T-helper 17 cell (primary cell): ENCODE measurements at places on chromosomes 1 and 21. TPM values are rescaled to one million over a fixed set of nuclear protein-coding genes. Genes with fewer than 3 reads are reported as not detected.

PAX7 gene
- total RNA-seq: not detected

TNFSF18 gene
- total RNA-seq: not detected

CTSK gene
- total RNA-seq: 8.7 TPM

NCAM2 gene
- not detected for total RNA-seq

FMO1 gene
- not detected for total RNA-seq

ANKRD45 gene
- total RNA-seq: not detected

TMOD4 gene
- 3.0 TPM for total RNA-seq

TSPEAR gene
- total RNA-seq: not detected

SEMA6C gene
- 11.3 TPM for total RNA-seq

TNFRSF4 gene
- 94.7 TPM for total RNA-seq

ZNF362 gene
- 25.2 TPM for total RNA-seq

SGIP1 gene
- total RNA-seq: 0.07 TPM

CD34 gene
- not detected for total RNA-seq

PRUNE1 gene
- 30.0 TPM for total RNA-seq

ZNF695 gene
- not detected for total RNA-seq

IL10 gene
- 0.76 TPM for total RNA-seq

SLC2A5 gene
- total RNA-seq: not detected

GUCA2A gene
- total RNA-seq: not detected

ABCG1 gene
- total RNA-seq: 43.4 TPM

NR5A2 gene
- not detected for total RNA-seq

DNAJC6 gene
- 2.4 TPM for total RNA-seq

CNKSR1 gene
- 3.8 TPM for total RNA-seq

ILF2 gene
- 142 TPM for total RNA-seq

DNASE2B gene
- not detected for total RNA-seq

SEMA4A gene
- 58.1 TPM for total RNA-seq

C8A gene
- not detected for total RNA-seq

MTARC2 gene
- total RNA-seq: 0.72 TPM

BRINP3 gene
- total RNA-seq: not detected

SMIM12 gene
- total RNA-seq: 29.6 TPM

CELF3 gene
- total RNA-seq: not detected

PANK4 gene
- total RNA-seq: 47.9 TPM

EXO1 gene
- 1.4 TPM for total RNA-seq

AGMAT gene
- total RNA-seq: 6.8 TPM

HUNK gene
- 0.81 TPM for total RNA-seq
